ENCODE measurements at places on chromosomes 5 and 9.
A peak's percentile ranks its signal among the peaks of the same experiment; 100 is the strongest.

GRCh38 chr5:122473138-122473843 lies 161.3 kb downstream of the SNCAIP start:
- DNase-seq: no peak

DNA sequence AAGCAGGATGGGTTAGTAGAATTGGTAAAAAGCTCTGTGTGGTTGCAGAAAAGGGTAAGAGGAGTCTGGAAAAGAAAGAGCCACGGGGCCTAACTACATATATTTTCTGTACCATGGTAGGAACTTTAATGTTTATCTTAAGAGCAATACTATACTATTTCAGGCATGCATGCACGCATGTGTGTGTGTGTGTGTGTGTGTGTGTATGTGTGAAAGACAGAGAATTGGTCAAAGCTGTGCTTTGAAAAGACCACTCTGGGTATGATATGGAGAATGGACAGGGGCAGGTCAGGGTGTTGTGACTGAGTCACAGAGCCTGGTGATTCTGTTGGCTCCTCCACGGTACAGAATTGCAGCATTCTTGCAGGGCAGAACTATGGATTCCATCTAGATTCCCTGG lies 339.3 kb downstream of the SLIT3 start:
- DNase-seq: no peak

DNA sequence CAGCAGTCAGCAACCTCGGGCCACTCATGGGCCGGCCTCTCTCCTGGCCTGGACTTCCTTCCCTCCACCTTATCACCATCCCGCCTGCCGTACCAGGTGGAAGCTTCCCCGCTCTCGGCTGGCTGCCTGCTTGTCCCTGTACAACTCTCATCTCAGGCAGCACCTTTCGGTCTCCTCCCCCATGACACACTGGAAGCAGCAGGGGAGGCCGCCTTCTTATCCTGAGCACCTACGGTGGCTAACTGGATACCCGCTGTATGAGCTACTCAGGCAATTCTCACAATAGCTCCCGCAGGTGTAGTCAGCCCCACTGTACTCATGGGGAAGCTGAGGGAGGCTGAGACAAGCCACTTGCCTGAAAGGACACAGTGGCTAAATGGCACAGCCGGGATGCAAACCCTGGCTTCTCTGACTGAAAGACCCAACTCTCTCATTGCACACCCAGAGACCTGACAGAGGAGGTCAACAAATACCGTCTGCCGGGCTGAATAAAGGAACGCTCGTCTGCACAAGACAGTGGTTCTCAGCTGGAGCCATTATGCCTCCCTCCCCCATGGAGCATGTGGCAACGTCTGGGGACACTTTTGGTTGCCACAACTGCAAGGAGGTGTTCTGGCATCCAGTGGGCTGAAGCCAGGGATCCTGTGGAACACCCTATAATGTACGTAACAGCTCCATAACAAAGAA lies 9.6 kb downstream of the STK10 start:
- no peak for DNase-seq

DNA sequence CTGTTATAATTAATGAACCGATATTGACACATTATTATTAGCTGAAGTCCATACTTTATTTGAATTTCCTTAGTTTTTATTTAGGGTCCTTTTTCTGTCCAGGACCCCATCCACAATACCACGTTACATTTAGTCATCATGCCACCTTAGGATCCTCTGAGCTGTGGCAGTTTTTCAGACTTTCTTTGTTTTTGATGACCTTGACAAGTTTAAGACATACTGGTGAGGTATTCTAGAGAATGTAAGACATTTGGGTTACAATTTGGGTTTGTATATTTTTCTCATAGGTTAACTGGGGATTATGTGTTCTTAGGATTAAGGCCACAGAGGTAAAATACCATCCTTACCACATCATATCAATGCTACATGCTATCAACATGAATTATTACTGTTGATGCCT lies 42.7 kb downstream of the KIAA1958 start:
- DNase-seq: no peak

DNA sequence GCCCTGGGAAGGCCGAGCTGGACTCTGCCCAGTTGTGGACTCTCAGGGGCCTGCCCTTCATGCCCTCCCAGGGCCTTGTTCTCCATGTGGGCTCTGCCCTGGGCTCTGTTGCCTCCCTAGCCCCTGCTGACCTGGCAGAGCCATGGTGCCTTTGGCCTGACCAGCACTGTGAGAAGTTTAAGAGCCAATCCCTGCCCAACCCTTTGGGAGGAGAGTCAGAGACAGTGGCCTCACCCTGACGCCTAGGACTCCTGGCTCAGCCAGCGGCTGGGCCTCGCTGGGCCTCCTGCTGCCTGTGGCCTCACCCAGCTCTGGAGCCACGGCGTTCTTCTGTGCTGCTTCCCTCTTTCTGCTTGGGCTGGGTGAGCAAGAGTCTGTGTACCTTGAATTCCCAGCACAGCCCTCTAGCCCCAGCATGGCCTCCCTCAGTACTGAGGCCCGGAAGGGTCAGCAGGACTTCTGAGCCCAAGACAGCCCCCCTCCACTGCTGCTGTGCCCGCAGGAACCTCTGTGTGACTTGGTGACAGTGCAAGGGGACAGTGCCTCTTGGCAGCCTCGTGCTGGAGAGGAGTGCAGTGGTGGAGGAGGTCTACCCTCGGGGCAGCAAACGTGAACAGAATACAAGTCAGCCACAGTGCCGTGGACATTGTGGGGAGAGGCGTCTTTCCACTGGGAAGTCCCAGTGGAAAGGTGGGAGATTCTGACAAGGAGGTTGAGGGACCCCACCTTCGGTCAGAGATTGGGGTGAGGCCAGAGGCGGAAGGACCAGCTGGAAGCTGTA lies 97.4 kb downstream of the CACNA1B start:
- no peak for DNase-seq

DNA sequence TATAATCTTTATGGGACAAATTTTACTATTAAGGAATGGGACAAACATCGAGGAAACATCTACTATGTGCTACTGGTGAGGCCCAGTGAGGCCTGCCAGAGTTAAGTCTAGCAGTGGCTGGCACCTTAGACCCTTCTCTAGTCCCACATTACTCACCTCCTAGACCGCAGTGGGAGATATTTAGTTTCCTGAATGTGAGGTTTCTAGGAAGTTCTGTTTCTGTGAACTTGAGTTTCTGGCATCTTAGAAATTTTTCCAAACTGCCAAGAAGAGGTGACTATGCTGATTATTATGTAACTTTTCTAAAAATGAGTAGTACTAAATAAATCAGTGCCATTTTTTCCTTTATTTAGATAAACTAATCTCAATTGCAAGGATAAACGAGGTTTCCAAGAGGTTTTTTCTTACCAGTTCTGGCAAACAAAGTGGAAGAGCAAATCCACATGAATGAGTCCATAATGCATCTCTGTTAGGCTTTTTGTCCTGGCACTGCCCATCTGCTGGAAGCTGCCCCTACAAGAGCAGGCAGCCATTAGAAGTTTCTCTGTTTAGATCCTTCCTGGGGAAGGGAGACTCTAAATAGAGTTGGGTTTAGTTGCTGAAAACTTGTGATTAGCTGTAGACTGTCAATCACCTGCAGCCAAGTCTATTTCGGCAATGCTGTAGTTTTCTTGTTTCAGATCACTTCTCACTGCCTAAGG lies 348.7 kb downstream of the MAN2A1 start:
- no peak for DNase-seq

- DNase-seq: no peak
Measured at GRCh38 chr5:2783223-2783622, 31.7 kb upstream of the IRX2 start.

DNA sequence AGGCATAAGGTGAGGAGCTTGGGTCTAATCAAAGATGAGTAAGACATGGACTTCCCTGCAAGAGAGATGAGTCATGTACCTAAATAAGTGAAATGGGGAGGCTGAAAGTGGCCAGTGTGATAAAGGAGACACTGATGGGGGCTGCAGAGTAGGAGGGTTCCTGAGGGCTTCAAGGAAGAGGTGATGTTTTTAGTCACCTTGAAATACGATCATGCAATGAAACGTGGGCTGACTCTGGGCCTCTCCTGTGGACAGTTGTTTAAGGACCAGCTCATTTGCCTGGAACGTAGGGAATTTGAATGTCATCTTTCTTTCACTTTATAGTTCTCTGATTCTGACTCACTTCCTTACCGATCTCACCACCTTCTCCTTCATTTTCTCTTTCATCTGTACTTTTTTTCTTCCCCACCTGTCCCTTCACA lies 49.6 kb upstream of the CPLX2 start:
- no peak for DNase-seq

GRCh38 chr9:133170716-133171115 lies 7.0 kb upstream of the GBGT1 start:
- no peak for DNase-seq

DNA sequence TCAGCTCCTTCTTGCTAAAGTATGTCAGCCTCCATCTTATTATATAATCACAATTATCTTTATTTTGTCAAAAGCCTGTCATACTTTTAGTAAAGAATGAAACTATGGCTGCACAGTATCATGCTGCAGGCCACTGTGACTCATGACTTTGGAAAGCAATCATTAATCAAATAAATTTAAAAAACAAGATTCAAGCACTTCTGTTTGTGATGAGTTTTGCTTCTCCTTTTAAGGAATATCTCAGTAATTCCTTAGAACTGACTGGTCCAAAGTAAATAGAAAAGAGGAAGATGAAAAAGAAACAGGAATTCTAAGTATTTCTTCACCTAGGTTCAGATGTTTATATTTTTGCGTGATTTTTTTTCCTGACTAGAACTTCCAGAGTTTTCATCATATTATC lies 83.1 kb downstream of the EDIL3 start:
- DNase-seq: no peak

DNA sequence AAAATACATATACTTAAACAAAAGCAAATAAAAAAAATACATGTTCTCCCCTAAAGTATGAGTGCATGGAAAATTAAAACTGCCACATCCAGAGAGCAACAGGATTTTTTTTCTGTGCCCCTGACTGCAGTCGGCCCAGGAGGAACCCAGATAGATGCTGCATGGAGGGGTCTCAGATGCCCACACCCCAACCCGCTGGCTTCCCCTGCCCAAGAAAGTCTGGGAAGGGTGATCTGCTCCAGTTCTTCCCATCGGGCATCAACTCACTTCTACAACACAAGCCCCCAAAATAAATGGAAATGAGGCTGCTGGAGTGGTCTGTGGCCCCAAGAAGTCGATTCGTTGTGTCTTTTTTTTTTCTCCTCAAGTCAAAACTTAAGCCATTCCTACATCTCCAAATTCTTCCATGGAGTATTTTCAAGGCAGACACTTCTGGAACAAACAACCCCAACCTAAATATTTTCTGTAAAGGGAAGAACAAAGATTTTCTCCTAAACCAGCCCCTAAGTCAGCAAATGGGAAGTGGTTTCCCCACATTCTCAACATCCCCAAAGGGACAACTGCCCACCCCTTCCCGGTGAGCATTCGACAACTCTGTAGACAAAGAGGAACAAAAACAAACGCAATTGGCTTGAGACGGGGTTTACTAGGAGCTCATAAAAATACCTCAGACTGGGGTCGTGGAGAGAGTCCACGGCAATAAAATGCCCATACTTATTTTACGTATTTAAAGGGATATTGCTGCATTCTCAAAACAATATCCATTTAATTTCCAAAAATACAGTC lies 46.7 kb downstream of the ROR2 start:
- no peak for DNase-seq

- no peak for DNase-seq
Measured at GRCh38 chr5:129903466-129904101, 681 bp upstream of the CHSY3 start.

- DNase-seq: no peak
Measured at GRCh38 chr9:132881826-132882225, 3.1 kb downstream of the SPACA9 start.

DNA sequence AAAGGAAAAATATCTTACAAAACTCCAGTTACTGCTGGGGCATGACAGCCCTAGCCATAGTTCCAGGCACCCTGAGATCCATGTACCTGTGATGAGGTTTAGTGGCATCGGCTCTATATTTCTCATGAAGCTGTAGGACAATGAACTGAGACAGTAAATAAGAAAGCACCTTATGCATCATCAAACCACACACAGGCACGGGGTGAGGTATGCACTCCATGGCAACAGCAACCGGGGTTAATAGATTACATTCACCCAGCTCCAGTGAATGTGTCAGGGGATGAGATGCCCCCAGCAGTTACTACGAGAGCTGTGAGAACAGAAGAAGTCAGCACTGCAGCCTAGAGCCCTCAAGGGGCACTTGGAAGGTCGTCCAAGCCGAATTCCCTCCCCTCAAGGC lies 162.0 kb upstream of the S1PR3 start:
- DNase-seq: no peak

DNA sequence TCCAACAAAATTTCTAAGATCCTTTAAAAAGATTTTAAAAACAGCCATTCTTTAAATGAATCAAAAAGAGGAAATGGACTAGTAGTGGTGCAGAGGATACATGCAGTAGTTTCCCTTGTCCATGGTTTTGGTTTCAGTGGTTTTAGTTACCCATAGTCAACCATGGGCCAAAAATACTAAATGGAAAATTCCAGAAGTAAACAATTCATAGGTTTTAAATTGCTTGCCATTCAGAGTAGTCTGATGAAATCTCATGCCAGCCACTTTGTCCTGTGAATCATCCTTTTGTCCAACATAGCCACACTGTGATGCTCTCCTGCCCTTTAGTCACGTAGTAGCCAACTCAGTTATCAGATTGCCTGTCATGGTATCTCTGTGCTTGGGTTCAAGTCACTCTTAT lies 286.1 kb downstream of the ANXA1 start:
- DNase-seq: no peak

GRCh38 chr9:78292716-78293497 lies 4.0 kb upstream of the PSAT1 start:
- DNase-seq: no peak

DNA sequence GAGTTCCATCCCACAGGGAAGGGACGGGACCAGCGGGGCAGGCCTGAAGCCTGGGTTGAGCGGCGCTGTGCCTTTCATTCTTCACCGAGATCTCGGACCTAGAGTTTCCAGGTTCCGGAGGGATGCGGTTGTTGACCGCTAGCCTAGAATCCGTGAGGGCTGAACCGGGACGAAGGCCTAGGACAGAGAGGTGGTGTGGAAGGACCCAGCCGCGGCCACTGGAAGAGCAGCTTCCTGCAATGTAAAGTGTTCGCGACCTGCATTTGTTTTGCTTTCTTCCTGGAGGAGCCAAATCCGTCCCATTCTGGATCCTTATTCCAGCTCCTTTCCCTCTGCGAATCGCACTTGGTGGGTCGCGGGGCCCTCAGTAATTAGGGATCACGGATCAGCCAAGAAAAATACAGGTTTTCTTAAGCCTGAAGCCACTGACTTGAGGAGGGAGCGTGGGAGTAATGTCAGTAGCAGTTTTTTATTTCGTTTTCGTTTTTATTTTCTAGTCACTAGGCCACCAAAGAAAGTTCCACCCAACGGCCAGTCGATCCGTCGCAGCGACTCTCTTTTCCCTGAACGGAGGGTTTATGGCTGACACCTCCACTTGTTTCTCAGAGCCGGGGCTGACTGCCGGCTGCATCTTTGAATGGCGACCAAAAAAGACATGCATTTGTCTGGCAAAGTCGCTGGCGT lies 48.6 kb downstream of the ANXA2R start:
- peak; percentile 59 for DNase-seq

GRCh38 chr5:314676-315487 lies 6.6 kb upstream of the AHRR start:
- no peak for DNase-seq
